ENCODE measurements at places on chromosomes 5 and 9. TPM values are rescaled to one million over a fixed set of nuclear protein-coding genes. Genes with fewer than 3 reads are reported as not detected.
A peak's percentile ranks its signal among the peaks of the same experiment; 100 is the strongest.

DNA sequence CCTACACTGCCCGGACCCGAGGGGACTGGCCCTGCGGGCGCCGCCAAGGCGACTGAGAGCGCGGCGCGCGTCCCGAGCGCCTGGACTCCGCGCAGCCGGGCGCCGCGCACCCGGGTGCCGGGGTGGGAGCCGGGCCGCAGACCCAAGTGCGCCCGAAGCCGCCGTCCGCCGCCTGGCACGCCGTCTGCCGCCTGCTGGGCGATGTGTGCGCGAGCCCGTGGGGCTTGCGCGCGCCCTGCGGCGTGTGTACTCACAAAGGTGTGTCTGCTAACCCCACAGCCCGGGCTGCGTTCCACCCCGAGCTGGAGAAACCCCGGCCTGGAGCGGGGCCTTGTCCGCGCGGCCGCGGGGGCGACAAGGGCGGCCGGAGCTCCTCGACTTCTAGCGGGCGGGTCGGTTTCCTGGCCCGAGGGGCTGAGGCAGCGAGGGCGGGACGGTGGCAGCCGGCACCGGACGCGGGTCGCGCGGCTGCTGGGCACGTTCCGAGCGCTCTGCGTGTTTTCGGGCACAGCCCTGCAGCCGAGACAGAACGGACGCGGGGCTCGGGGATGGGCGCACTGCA lies 1.1 kb upstream of the ZSWIM6 start:
- peak; percentile 85 for DNase-seq

PPP2R2B gene
- total RNA-seq, result 0.20 TPM

OLFML2A gene
- total RNA-seq, result 10.2 TPM

DNA sequence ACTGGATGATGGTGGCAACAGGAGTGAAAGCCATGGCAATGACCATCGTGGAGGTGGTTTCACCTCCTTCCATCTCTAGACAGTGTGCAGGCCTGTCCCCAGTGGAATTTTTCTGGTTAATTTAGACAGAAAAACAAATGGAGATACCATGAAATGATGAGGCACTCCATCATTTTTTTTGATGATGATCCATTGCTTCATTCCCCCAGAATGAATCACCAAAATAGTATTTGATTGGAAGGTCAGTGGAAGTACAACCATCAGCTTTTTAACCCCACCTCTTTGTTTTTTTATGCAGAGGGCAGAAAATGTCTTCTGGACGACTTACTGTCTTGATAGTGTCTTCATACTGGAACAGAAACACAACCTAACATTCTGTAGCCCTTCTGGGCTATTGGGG lies 42.6 kb upstream of the ADRA1B start:
- no peak for DNase-seq

Data from transverse colon (tissue), 4 donors.